Left kidney (tissue), 8 donors: ENCODE measurements at places on chromosomes 3 and 15. TPM values are rescaled to one million over a fixed set of nuclear protein-coding genes. Genes with fewer than 3 reads are reported as not detected.
A peak's percentile ranks its signal among the peaks of the same experiment; 100 is the strongest.

PLA1A gene
- 7.3 TPM for polyA plus RNA-seq

ABHD2 gene
- 34.5 TPM for polyA plus RNA-seq

HES1 gene
- 65.2 TPM for polyA plus RNA-seq

CLDN18 gene
- polyA plus RNA-seq = 2.7 TPM

DISP2 gene
- polyA plus RNA-seq = 0.35 TPM

TICRR gene
- polyA plus RNA-seq = 17.9 TPM

FBXO40 gene
- 0.02 TPM for polyA plus RNA-seq

IQCB1 gene
- polyA plus RNA-seq = 41.8 TPM

CYP1A2 gene
- polyA plus RNA-seq = 0.18 TPM

FSIP1 gene
- polyA plus RNA-seq = 3.6 TPM

CLDN16 gene
- 35.6 TPM for polyA plus RNA-seq

RHOV gene
- polyA plus RNA-seq = 1.7 TPM

MYRIP gene
- 1.6 TPM for polyA plus RNA-seq

DNA sequence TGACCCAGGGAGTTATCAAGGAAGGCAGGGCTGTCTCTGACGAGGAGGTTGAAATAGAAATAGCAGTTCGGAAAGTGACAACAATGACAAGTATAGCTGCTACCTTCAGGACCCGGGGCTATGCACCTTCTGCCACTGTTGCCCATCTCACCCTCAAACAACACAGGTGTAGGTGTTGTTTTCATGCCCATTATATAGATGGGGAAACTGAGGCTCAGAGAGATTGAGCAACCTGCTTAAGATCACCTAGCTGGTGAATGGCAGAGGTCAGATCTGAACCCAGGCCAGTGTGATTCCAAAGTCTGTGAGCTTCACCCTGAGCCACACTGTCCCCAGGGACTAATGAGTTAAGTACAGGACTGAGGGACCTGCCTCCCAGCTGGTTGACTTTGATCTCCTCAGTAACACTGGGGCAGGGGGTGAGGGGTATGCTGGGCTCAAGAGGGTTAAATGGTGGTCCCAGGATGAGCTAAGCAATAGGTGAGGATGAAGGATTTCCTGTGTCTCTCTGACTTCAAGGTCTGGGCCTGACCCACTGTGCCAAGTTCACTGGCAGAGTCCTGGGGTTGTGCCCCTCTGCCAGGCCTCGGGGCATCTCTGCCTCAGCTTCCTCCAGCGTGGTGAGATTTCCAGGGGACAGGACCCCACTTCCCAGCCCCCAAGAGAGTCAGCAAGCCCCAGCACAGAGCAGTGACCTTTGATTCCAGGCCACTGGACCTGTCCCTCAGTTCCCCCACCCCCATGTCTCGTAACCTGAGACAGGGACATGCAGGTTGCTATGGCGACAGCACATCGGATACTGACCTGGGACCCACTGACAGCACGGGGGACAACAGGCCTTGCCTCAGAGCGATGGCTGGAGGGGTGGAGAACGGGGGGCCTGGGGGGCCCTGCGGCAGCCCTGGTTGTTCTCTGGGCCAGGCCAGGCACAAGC lies 35.0 kb downstream of the ATP2B2 start:
- peak; percentile 48 for DNase-seq

DNA sequence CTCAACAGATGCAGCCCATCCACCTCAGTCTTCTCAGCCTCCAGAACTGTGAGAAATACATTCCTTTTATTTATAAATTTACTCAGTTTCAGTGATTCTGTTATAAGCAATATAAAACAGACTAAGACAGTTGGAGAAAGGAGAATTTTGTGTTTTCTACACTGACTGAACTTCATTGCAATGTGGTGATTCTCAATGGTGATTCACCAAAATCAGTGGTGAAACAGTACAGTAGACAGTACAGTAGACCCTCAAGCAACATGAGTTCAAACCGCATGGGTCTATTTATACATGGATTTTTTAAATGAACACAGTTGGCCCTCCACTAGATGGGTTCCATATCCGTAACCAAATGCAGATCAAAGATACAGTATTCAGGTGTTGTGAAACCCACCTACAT lies 403.1 kb upstream of the TGFBR2 start:
- no peak for DNase-seq

DNA sequence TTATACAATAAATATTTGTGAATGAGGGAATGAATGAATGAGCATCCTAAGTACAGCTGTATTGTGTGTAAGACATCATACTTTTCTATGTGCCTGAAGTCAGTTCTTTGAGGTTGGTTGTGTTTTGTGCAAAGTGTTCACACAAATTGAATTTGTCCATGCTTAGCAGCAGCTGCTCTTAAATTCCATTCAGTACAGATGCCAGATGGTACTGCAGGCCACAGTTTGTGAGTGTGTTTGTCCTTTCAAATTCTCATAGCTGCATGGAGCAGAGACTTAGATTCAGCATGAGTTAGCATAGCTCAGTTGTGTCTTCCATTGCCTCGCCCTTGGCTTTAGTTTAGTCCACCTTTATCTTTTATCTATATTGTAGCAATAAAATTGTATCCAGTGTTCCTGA lies 3.8 kb upstream of the ZNF385D start:
- no peak for DNase-seq

DNA sequence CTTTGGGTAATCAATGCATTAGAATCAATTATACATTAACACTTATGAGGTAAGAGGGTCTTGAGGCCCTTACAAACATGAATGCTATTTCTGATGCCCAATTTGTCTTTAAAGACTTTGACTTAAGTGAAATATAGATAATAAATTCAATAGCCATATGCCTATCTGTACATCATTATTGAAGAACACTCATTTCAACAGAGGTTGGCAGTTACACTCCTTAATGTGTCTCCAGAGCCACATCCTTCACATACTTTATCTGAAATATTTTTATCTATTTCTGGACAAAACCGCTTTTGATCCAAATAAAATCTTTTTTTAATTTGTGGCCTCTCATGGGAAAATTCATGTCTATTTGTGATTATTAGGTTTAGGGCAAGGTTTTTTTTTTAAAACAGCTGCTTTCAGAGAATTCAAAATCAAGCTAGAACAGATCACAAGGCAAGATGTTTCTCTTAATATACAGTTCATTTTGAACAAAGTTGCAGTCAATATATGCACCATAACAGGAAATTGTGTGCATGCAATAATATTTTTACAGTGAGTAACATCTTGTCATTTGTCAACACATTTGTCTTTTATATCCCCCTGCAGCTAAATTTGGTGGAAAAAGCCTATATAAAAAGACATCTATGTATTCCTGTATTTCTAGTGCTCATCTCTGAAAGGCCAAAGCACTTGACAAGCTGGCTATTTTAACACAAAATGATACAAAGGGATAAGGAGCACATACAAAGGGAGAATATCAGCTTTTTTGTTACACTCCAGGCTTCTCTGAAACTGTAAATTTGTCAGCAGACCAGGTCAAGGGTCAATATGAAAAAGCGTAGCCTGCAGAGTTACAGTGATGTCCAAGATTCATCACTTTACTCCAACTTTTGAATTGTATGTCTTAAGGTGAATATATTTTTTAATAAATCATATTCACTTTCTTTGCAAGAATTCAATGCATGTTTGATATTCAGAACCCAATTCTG lies 146.2 kb upstream of the DPH6 start:
- DNase-seq = no peak

GRCh38 chr3:111582120-111582474 lies 13.0 kb downstream of the ZBED2 start:
- DNase-seq = no peak

DNA sequence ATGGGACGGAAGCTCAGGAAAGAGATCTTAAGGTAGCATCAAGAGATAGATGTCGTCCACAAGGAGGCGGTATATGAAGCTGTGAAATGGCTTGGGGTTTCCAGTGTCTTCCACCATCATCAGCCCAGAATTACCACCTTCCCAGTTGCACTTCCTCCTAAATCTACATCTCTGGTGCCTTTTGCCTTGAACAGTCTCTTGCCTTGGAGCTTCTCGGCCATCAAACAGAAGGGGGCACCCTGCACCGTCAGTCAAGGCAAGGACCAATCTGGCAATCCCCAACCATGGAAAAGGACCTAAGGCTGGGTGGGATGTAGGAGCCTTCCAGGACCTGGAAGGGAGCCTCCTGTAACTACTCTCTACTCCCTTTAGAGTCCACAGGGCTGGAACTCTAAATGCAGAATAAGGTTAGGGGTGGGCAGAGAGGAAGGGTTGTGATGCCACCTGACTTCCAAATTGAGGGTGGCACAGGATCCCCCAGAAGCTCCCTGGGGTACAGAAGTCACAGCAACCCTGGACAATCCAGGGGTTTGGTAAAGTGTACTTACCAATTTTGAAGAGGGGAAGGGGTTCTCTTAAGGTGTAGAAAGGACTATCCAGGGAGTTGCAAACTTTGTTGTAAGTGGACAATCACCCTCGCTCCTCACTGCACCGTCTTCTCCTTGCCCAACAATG lies 1.0 kb upstream of the RYR3 start:
- peak; percentile 36 for DNase-seq

DNA sequence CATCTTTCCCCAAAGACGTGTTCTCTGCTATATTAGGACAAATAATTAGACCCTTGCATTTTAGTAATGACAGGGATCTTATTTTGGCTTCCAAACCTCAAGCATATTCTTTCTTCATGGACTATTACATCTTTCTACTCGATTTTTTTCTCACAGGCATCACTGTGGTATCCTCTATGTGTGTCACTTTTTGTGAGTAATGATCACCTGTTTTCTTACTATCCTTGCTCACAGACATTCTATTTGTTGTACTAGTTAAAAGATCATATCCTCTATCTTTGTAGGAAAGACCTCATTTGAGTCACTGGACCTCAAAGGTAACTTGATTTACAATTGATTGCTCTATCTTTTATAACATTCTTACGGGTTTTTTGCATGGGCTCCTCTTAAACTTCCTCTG lies 6.8 kb downstream of the C3orf80 start:
- no peak for DNase-seq

GRCh38 chr15:64703632-64703959 lies 71.8 kb downstream of the RBPMS2 start:
- no peak for DNase-seq

GRCh38 chr3:14481018-14481645 lies 59.0 kb downstream of the GRIP2 start:
- DNase-seq = no peak

DNA sequence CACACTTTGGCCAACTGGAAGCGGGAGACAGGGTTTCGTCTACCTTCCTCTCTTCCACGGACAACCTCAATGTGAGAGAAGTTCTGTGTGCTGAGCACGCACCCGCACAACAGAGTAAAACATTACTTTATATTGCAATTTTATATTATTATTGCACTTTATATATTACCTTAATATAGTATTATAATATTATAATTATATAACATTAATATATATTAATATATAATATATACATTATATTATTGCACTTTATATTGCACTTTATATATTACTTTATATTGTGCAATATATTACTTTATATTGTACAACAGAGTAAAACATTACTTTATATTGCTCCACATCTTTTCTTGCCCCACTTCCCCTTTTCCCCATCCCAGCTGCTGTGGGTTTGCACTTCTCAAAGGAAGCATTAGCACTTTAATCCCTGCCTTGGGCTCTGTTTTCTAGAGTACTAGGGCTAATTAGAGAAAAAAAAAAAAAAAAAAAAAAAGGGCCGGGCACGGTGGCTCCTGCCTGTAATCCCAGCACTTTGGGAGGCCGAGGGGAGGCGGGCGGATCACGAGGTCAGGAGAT lies 76.4 kb upstream of the SLC4A7 start:
- no peak for DNase-seq

GRCh38 chr15:29522373-29523276 lies 253.0 kb upstream of the NSMCE3 start:
- peak; percentile 19 for DNase-seq

- no peak for DNase-seq
Observed at GRCh38 chr3:60192297-60193114, 1058.7 kb downstream of the FHIT start.

GRCh38 chr15:101266787-101267186 lies 10.5 kb downstream of the SELENOS start:
- no peak for DNase-seq

DNA sequence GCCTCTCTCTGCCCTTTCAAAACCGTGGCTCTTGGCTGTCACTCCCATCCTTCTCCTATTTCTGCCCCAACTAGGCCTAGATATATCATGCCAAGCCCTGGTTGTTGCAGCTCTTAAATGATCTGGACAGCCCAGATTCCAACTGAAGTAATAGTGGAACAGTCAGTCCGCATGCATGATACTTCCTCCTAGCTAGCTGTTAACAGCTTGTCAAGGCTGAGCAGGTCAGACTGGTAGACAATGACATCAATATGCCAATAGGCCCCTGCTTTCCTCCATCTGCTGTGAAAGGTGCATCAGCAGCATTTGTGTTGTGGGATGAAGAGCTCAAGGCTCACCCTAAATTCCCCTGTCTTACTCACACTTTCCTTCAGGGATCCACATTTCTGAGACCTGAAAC lies 527.7 kb upstream of the TGFBR2 start:
- DNase-seq = no peak

GRCh38 chr3:55180161-55180560 lies 252.3 kb upstream of the LRTM1 start:
- no peak for DNase-seq

DNA sequence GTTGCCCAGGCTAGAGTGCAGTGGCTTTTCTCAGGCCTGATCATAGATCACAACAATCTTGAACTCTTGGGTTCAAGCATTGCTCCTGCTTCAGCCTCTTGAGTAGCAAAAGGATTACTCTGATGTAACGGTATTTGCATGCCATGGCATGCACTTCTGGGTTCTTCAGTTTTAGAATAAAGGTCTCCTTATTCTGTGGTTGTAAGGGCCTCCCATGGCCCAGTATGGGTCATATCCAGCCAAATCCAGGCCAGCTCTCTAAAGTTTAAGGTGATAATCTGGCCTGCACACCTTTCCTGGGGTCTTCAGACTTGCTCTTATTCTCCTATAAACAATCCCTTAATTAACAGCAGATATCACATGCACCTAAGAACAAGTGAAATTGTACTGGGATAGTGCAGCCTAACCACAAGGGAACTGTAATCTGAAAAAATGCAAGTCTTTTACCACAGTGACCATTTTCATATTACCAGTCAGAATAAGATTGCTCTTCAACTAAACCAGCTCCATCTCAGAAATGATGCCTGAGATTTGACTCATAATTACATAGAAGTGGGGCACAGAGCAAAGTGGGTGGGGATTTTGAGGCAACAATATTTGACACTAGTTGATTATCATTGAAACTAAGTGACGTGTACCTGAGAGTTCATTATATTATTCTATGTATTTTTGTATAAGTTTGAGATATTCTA lies 25.4 kb downstream of the COMMD2 start:
- no peak for DNase-seq

GRCh38 chr15:25238716-25239470 lies 199.9 kb downstream of the UBE3A start:
- DNase-seq = no peak

DNA sequence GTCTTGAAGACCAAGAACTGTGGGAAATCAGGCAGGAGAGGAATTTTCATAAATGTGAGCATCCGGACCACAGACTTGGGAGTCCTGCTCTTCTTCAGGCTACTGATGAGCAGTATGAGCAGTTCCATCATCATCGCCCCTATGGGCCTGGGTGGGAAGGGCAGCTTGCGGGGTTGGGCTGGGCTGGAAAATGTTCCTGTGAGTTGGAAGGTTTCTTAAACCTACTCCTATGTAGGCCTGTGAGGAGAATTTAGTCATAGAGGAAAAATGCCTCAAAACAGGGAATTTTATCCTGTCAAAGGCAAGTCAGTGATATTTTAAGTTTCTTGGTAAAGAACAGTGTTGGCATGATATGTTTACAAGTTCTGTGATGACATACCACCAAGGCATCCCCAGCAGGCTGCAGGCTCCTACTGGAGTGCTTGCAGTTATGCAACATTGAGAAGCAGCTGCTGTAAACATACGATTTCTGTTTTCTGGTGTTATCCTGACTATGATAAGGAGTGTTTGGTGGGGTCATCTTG lies 10.3 kb downstream of the MASP1 start:
- no peak for DNase-seq
